Urinary bladder (tissue), 4 donors: ENCODE measurements at places on chromosomes 2 and 18. TPM values are rescaled to one million over a fixed set of nuclear protein-coding genes. Genes with fewer than 3 reads are reported as not detected.

- DNase-seq = no peak
Measured at GRCh38 chr2:126852361-126852760, 46.3 kb upstream of the TEX51 start.

The TTR gene
- 0.82 TPM for polyA plus RNA-seq

- DNase-seq = no peak
Measured at GRCh38 chr18:4549164-4549872, 94.2 kb upstream of the DLGAP1 start.

GRCh38 chr2:46657042-46657504 lies 177.7 kb downstream of the TMEM247 start:
- no peak for DNase-seq

DNA sequence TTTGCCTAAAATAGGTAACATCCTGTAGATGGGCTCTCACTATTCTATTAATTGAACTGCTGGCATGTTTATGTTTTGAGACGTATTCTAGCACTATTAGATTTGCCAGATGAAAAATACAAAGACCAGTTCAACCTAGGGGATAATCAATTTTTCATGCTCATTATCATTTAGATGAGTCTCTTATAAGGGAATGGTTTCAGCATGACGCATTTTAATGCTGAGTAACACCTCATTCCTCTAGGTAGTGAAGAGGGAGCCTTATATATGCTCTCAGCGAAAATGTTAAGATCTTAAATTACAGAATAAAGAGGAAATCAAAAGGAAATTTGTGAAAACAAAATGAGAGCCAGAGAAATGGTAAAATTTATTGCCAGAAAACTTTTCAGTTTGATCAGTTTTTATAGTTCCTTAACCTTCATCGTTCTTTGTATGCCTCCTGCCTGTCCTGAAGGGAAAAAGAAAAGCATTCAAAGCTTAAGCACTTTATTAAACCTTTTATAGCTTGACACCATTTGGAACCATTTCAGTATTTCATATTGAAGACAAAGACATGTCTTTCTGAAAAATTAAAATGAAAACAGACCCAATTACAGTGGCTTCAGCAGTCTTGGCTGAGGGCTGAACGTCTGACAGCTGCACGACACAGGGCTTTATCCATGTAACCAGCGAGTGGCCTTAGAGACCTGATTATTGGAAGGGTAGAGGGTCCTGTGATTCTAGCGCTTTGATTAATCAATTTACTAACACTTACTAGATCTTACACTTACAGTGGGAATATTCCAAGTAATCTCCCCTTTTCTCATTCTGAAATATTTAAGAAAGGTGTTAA lies 112.8 kb downstream of the ADCYAP1 start:
- no peak for DNase-seq

GRCh38 chr2:105329561-105330495 lies at the start of gene TGFBRAP1:
TGFBRAP1 (minus strand) TSS chr2:105329735; CDS start chr2:105308301, 21,434 bp downstream.
- DNase-seq = no peak

DNA sequence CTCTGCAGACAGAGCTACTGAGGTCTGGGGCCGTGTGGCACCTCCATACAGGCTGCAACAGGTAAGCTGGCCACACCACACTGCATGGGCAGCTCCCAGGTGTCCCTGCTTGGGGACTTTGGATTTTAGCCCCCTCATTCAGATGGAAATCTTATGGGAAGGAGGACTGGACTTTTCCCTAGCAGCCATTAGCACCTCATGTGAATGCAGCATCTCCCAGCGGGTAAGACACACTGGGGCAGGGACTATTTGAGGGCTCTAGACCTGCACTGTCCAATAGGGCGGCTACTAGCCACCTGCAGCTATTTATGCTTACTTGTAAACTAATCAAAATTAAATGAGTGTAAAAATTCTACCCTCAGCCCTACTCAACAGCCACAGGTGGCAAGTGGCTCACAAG lies 34.2 kb upstream of the GLI2 start:
- no peak for DNase-seq
